ENCODE measurements at places on chromosomes 13 and 19.

DNA sequence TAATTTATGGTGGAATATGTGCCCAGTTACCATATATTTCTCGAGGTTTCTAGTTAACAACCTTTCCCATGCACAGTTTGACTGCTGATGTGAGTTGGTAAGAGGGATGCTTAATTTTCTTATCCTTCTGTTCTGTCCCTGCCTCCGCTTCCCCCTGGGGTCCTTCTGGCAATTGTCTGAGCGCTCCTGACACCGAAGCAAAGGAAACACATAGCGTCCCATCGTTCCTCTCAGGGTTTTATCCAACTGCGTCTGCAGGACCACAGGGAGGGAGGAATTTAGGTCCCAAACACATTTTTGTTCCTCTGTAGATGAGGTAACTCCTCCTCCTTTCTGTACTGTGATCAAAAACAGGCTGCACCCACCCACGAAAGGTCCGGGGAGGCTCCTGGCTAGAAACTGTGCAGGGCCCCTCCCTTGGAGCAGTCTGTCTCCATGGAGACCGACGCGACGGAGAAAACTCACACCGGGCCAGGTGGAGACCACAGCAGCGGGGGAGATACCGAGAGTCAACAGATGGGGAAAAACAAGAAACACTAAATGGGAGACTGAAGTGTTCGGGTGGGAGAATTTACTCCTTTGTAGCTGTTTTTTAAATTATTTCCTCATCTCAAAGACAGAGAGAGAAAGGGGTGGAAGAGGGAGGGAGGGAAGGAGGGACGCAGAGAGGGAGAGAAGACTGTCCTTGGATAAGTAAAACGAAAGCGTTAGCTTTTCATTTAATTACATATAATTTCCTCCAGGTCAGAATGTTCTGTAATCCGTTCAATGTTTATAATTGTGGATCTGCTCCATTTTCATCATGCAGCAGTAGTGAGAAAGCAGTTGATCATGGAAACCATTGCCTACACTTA, 191.8 kb upstream of the NBEA start:
- DNase-seq: no peak

DNA sequence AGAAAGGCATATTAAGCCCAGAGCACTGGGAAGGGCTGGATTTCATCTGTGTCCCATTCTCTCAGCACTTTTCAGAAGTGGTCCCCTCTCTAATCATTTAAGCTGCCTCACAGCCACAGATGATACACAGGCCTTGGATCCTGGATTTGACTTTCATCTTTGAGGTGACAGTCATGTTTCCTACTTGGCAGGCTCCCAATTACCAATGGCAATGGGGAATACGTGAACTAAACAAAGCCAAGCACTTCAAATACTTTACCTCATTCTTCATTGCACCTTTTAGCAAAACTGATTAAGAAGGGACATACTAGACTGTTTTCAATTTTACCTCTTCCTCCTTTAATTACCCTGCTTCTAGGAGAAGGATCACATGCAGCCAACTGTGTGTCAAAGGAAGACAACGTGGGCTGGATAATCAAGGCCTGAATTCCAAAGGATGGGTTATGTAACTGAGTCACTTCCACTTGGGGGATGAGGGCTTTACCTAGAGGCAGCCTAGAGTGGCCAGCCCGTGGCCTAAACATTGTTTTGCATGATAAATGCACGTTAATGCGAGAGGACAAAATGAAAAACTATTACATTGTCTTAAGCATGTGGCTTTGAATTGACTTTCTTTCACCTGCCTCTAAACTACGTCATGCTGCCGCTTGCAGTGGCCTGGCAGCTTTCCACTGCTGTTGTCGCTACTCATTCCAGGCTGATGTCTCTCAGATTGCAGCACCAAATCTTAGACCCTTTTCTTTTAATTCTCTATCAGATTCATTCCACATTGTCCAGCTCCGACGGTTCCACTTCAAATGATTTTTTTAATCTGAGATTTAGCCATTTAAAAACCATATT, 95.0 kb downstream of the KCTD12 start:
- no peak for DNase-seq

DNA sequence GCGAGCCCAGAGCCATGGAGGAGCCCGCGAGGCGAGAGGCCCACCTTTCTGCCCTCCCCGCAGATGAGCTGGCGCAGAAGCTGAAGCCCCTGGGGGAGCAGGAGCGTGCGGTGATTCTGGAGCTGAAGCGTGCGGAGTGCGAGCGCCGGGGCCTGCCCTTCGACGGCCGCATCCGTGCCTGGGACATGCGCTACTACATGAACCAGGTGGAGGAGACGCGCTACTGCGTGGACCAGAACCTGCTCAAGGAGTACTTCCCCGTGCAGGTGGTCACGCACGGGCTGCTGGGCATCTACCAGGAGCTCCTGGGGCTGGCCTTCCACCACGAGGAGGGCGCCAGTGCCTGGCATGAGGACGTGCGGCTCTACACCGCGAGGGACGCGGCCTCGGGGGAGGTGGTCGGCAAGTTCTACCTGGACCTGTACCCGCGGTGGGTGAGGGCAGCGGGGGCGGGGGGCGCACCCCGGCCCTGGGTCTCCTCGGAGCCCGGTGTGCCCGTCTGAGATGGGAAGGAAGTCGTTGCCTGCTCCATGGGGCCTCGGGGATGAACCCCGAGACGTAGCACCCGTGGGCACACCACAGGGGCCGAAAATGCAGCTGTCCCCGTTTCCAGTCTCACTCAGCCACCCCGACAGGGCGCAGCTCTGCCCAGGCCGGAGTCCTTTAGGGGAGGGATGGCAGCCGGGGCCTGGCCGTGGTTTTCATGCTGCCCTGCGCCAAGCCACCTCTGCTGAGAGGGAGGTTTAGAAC, 12.1 kb upstream of the ZNF554 start:
- no peak for DNase-seq

GRCh38 chr19:1177322-1178114, 3.5 kb upstream of the SBNO2 start:
- DNase-seq: no peak

DNA sequence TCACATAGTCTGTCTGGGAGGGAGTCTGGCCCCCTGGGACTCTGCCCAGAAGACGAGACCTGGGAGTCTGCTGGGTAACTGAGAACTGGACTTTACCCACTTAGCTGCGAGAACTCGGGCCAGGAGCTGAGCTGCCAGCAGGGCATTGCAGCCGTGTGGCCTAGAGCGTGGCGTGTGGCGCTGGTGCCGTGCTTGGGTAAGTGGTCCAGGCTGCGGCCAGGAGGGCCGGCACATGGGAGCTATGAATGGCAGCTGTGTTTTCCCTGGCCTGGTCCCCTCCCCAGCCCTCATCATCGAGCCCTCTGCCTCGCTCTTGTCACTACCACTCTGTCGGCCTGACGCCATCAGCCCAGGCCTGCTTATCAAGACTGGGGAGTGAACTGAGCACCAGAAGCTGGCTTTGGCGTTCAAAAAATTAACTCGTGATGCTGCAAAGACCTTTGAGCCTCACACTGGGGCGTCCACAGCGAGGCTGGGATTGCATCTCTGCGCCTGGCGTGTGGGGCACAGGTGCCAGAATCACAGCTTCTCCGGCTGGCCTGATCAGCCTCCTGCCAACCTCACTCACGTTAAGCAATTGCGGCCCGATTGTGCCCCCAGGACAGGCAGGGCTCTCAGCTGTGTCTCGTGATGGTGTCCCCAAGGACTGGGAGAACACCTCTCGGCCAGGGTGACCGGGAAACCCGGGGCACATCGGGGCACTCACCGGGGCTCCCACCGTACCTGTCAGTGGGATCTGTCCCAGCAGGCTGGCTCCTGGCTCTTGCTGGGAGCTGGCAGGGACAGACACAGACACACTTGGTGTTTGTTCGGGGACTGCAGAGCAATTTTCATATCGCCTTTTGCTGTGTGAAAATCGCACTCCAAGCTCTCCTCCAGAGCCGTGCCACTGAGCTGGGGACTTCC, 85.9 kb downstream of the KDM4B start:
- no peak for DNase-seq

- DNase-seq: peak; percentile 78
These were observed 5.5 kb downstream of the CCDC124 start for GRCh38 chr19:17938092-17938845.

DNA sequence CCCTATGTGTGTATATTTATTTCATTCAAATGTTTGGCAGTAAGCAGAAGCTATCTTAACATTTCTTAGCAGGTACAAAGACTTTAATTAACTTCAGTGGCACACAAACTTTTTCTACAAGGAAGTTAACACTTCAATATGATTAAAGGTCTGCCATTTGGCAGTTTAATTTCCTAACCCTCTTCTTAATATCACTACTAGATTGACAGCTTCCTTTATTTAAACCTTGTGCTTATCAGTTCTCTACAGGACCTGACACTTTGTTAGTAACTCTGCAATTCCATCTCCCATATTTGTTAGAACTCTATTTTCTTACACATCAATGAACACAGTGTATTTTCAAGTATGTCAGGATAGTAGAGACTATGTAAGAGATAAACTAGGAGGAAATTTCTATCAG, 152.4 kb upstream of the ATXN8OS start:
- DNase-seq: no peak

DNA sequence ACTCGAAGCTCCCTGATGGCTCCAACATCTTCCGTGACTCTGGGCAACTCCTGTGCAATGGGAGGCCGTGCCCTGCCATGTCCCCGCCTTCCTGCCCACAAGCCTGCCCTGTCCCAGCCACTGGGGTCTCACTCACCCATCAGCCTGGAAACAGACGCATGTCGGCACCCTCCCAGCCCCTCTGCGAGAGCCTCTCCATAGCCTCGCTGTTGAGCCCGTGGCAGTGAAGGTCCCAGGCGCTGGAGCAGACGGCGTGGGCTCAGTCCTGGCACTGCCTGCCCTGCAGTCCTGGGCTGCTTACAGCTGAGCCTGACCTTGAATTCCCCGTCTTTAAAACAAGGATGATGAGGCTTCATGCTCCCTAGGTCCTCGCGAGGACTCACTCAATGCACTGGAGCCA, 37.0 kb downstream of the MCF2L start:
- DNase-seq: no peak

GRCh38 chr19:56086671-56087430, 34.2 kb downstream of the ZNF787 start:
- no peak for DNase-seq

DNA sequence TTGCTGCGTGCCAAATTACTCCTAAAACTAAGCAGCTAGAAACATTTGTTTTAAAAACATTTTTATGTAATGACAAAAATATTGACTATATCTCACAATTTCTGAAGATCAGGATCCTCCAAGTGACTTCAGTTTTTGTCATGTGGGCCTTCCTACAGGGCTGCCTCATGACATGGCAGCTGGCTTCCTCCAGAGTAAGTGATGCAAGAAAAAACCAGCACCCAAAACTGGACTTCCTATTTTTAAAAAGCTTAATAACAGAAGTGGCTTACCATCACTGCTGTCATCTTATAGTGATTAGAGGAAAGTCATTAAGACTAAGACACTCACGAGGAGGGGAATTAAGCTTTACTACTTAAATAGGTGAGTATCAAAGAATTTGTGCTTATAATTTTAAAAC, 681.7 kb downstream of the PCDH17 start:
- DNase-seq: no peak

DNA sequence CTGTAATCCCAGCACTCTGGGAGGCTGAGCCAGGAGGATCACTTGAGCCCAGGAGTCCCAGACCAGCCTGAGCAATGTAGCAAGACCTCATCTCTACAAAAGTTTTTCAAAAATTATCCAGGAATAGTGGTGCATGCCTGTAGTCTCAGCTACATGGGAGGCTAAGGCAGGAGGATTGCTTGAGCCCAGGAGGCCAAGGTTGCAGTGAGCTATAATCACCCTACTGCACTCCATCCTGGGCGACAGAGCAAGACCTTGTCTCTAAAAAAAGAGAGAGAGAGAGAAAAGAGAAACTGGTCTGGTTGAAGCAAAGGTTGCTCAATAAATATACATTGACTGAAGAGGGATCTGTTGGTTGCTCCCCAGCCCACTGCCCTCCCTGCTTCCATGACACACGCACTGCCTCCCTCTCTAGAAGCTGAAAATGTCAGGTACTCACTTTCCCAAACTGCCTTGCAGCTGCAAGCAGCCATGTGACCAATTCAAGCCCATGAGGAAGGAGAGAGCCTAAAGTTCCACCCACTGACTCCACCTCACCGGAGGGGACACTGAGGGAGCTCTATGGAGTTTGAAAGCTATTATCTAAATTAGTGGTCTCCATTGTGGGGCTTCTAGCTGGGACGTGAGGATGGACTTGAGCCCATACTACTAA, 14.0 kb downstream of the CEACAM16 start:
- DNase-seq: no peak

DNA sequence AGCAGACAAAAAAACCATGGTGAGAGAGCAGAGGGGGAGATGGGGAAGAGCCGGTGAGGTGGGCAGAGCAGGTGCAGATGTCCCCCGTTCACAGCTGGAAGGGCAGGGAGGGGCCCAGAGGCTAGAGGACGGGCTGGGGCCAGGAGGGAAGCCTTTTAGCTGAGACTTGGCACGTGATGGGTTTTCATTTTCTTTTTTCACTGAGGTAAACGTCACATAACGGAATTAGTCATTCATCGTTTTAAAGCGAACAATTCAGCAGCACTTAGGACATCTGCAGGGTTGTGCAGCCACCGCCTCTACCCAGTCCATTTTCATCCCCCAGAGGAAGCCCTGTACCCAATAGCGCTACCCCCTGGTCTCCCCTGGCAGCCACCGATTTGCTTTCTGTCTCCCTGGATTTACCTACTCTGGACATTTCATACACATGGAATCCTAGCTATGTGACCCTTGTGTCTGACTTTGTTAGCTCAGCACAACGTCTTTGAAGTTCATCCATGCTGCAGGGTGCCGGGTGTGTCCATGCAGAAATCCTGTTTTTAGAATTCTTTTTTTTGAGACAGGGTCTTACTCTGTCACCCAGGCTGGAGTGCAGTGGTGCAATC, 16.0 kb upstream of the EMC10 start:
- DNase-seq: peak; percentile 42

DNA sequence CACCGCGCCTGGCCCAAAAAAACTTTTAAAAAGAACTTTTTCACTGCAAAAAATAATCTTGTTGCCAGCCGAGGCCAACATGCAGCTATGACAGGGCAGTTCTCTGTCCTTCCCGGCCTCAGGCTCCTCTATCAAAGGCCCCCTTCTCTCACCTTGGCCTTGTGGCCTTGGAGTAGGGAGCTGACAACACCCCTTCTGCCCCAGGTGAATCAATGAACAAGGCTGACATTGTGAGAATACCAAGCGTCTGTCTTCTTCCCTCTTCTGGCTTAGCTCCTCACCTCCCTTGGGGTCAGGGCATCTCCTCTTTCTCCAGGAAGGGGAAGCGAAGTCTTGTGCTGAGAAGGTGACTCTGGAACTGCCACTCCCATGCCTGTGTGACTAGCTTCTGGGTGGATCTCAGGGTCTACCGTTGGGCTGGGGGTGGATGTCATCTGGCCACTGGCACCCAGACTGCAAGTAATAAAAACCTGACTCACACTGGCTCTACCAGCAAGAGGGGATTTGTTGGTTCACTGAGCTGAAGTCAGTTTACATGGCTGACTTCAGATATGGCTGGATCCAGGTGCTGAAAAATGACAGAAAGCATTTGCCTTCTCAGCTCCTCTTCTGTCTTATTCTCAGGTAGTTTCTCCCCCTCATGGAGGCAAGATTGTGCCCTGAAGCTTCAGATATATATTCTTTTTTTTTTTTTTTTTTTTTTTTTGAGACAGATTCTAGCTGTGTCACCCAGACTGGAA, 6.3 kb downstream of the C19orf38 start:
- no peak for DNase-seq

GRCh38 chr13:47774671-47774994, 226.4 kb downstream of the SUCLA2 start:
- no peak for DNase-seq
